A375 (cell line): ENCODE measurements at places on chromosomes 5 and 9. TPM values are rescaled to one million over a fixed set of nuclear protein-coding genes. Genes with fewer than 3 reads are reported as not detected.

Gene PAIP1
- 83.7 and 90.4 TPM in 2 replicates for total RNA-seq

Gene CETN3
- total RNA-seq, result 57.1 and 63.8 TPM in 2 replicates

Gene SHISAL2B
- total RNA-seq, result not detected in 2 replicates

Gene TYRP1
- 0.11 TPM in 1 of 2 replicates, not detected in the other for total RNA-seq

Gene ABCA1
- total RNA-seq, result 6.5 and 8.4 TPM in 2 replicates

Gene SOHLH1
- total RNA-seq, result not detected in 2 replicates

Gene SERINC5
- 2.4 and 3.1 TPM in 2 replicates for total RNA-seq

Gene BTNL8
- 0.57 and 0.72 TPM in 2 replicates for total RNA-seq

Gene SLC34A3
- total RNA-seq, result not detected in 2 replicates

Gene ZNF454
- total RNA-seq, result 0.19 and 1.4 TPM in 2 replicates

Gene POLE3
- 70.6 and 80.4 TPM in 2 replicates for total RNA-seq

Gene UNC13B
- 9.1 and 10.4 TPM in 2 replicates for total RNA-seq

Gene NAIP
- 3.3 and 4.9 TPM in 2 replicates for total RNA-seq

Gene SOX30
- total RNA-seq, result not detected in 2 replicates

Gene C7
- 0.11 TPM in 1 of 2 replicates, not detected in the other for total RNA-seq
